OCI-LY7 (cell line): ENCODE measurements at places on chromosomes 2 and 18. TPM values are rescaled to one million over a fixed set of nuclear protein-coding genes. Genes with fewer than 3 reads are reported as not detected.

- no peak for DNase-seq
These were observed 323.2 kb downstream of the AGPS start for GRCh38 chr2:177715771-177716170.

GRCh38 chr2:207362716-207363115 is 167.0 kb upstream of the CREB1 start:
- DNase-seq = no peak

NEUROD1 gene
- total RNA-seq = not detected in 2 replicates

IGFBP5 gene
- not detected in 2 replicates for total RNA-seq

HK2 gene
- 30.2 and 50.5 TPM in 2 replicates for total RNA-seq

GRCh38 chr18:75745147-75745546 is 317.6 kb upstream of the SMIM21 start:
- no peak for DNase-seq

DNA sequence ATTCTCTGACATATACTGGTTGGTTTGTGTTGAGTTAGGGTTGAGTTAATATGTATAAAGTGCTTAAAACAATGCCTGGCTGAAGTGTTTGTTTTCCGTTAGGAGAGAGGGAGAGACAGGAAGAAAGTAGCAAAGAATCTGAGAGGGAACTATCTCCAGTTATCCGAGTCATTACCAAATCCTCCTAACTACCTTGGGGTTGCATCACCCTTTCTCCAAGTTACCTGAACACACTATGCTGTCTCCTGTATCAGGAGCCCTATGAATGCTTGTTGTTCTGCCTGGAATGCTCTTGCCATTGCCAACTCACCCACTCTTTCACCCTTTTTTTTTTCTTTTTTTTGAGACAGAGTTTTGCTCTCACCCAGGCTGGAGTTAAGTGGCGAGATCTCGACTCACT is 47.9 kb upstream of the ITGAV start:
- no peak for DNase-seq

- DNase-seq = no peak
These were observed 651 bp upstream of the ZNF521 start for GRCh38 chr18:25352629-25353005.

DNA sequence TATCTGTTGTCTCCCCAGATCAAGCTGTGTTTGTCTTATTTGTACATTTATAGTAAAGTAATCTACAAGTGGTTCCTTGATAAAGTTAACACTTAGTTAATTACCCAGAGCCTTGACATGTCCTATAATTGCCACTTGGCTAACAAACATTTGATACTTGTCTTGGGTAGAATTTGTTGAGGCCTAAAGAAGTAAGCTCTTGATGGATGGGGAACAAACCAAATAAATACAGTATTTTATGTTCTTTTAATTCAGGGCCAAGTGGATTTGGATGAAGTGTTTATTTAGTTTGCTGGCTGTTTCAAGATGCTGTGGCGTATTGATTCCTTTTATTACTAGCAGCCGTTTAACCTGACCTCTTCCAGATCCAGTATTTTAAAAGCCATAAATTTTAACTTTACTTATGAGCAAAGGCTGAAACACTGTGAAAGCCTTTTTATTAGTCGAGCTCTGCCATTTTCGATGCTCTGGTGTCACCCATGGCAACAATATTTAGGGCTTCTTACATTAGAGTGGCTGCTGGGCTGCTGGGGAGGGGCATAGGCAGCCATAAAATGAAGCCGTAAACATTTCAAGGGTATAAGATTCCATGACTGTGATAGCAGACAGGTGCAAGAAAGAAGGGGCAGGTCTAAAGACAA is 401.6 kb upstream of the NRP2 start:
- DNase-seq = no peak

GRCh38 chr2:141707486-141707885 is 423.3 kb downstream of the LRP1B start:
- DNase-seq = no peak

ESPNL gene
- 3.4 and 5.0 TPM in 2 replicates for total RNA-seq

- DNase-seq = no peak
These were observed 1.5 kb downstream of the DNAJB2 start for GRCh38 chr2:219280651-219281050.

TRAPPC12 gene
- 85.2 and 93.0 TPM in 2 replicates for total RNA-seq
